ENCODE measurements at places on chromosomes 5 and 9.

DNA sequence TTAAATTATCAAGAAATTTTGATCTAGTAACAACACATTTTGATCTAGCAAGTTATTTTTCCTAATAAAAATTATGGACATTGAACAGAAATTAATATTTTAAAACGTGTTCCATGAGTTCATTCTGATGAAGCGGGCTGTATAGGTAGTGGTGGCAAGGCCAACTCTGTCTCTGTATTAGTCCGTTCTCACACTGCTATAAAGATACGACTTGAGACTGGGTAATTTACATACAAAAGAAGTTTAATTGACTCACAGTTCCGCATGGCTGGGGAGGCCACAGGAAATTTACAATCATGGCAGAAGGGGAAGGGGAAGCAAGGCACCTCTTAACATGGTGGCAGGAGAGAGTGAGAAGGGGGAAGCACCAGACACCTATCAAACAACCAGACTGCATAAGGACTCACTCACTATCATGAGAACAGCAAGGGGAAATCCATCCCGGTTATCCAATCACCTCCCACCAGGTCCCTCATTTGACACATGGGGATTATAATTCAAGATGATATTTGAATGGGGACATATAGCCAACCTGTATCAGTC is 61.2 kb downstream of the TMEM232 start:
- DNase-seq, result no peak

DNA sequence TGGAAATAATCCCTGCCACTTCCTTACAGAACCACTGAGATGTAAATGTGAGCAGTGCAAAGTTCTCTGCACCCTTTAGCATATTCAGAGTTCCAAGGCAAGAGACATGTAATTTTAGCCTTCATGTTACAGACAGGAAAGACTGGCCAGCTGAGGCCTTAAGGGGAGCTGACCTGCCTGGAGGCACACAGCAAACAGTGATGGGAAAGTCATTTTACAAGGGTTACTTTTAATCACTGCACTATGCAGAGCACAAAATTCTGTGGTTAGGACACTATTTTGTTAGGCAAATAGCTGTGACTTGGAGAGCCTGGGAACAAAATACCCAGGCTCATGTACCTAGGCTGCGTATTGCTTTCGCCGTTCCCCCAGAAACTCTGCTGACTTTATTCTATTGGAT is 30.2 kb upstream of the TNIP1 start:
- DNase-seq, result no peak

DNA sequence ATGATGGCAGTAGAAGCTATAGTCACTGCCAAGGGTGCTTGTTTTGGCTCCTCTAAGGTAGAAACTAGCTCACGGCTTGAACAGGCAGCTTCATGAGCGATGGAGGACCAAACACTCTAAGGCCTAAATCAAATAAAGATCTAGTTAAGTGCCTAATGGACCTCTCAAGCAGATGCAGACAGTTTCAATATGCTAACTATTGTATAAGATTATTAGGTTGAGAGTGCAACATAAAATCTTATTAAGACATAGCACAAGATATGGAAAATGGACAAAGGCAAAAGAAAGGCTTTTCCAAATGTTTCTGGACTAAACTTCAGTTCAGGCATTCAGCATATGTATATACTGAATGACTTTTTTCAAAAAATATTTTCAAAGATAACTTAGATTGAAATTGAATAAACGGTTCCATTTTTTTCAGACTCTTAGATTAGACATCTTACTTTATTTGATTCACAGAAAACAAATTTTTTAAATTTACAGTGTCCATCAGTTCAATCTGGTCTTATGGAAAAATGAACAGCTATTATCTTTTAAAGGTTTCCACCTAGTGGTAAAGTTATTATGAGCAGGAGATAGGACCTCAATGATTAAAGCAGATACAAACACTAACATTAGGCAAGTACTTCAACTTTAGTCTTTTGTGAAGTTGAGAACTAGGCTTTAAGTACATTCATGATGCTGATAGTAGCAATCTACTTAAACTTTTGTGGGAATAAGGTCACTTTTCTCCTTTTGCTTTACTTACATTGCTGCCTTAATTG is 1167.7 kb downstream of the MAT2B start:
- DNase-seq, result no peak

DNA sequence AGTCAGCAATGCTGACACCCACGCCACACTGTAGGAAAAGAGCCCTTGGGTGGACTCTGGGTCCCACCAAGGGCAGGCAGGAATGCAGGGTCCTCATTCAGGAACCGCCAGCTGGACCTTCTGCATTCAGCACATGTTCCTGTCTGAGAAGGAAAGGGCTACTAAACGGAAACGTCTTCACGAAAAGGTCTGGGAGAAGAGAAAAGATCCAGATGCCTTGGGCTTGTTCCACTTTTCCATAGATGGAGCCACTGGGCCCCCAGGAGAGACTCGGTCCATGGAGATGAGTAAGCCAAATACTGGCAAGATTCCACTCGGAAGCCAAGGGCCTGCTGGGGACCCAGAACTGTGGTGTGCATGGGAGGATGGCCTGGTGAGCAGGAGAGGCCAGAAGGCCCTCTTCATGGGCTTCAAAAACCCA is 38.4 kb downstream of the LHFPL2 start:
- DNase-seq, result peak; percentile 60

DNA sequence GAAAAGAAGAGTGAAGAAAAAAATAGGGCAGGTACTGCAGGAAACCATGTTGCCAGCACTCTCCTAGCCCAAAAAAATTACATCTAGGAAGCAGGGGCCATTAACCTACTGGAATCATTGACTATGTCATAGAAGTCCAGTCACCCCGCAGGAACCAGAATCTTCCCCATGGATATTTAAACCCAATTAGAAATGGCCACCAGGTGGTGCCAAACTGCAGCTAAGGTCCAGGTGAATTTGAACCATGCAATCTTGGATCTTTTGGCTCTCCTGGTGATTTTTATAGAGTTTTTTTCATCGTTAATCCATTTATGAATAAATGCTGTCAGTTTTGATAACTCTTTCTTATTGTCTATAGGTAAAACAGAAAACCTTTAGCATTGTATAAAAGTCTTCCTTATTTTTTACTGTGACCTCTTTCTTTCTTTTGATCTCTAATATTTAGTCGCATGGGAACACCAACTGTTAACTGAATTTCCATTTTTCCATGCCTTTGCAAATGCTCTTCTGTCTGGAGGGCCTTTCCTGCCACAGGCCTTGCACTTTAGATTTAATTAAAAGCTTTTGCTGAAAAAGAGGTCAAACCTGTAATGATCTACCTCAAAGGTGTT is 147.5 kb upstream of the FGF10 start:
- DNase-seq, result no peak

DNA sequence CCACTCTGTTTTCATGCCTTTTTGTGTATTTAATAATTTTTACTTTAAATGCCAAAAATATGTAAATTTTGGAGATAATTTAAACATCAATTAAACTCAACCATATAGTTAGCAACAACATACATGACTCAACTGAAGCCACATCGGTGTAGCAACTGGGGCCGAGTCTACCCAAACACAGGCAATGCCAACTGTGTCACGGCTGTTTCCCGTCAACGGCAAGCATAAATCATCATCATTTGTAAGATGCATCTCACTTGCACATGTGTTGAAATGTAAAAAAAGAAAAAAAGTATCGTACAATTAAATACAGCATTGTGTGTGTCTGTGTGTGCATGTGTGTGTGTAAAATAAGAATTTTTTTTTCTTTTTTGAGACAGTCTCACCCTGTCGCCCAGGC is 160.1 kb upstream of the TAS2R1 start:
- no peak for DNase-seq

DNA sequence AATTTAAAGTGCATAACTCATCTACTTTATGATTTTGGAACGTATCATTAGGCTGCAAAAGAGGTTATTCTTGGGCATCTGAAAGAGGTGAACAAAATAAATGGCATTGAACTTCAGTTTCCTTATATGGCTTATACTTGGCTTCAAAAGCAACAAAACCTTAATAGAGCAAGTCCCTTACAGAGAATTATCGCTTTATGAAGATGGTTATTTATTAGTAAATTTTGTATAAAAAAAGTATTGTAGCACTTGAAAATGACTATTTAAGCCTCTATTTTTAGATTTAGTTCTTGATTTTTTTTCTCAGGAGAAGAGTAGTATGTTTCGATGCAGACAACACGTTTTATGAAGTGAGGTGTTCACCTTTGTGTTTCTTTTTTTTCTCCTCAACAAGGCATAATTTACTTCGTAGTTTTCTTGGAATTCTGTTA is 2.0 kb downstream of the ERBIN start:
- no peak for DNase-seq

DNA sequence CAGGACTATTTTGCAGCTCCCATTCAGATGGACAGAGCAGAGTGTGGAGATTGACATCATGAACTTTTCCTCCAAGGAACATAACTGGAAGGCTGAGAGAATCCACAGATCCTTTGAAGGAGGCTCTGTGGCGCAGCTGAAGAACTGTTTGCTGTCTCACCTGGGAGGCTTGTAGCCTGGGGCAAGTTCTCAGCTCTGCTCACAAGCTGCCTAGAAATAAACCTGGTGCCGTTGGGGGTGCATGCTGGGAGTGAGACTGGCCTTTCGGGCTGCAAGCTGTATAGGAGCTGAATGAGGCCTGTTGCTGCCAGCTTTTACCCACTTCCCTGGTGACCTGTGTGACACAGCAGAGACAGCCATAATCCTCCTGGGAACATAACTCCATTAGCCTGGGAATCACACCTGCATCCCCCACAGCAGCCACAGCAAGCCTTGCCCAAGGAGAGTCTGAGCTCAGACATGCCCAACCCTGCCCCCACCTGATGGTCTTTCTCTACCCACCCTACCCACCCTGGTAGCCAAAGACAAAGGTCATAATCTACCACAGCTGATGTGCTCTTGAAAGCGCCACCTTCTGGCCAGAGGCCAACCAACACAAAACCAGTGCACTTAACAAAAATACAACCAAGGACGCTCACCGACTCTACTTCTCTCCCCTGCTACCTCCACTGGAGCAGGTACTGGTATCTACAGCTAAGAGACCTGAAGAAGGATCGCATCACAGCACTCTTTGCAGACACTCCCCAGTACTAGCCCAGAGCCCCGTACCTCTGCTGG is 205.1 kb upstream of the MRPS30 start:
- no peak for DNase-seq

DNA sequence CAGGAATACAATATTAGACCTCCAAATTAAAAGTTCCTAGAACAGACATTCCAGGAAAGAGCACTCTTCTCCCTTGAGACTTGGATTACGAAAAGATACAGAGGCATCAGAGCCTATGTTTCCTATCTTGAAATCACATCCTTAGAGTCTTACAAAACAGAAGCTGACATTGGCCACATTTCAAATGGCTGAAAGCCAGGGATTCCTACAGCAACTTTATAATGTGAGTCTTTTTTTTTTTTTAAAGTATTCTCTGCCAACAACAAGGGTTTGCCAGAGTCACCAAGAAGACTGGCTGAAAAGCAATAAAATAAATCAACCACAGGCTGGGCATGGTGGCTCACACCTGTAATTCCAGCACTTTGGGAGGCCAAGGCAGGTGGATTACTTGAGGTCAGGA is 63.1 kb downstream of the TRPM6 start:
- no peak for DNase-seq

GRCh38 chr5:88142636-88142885 is 126.1 kb downstream of the TMEM161B start:
- DNase-seq, result no peak

DNA sequence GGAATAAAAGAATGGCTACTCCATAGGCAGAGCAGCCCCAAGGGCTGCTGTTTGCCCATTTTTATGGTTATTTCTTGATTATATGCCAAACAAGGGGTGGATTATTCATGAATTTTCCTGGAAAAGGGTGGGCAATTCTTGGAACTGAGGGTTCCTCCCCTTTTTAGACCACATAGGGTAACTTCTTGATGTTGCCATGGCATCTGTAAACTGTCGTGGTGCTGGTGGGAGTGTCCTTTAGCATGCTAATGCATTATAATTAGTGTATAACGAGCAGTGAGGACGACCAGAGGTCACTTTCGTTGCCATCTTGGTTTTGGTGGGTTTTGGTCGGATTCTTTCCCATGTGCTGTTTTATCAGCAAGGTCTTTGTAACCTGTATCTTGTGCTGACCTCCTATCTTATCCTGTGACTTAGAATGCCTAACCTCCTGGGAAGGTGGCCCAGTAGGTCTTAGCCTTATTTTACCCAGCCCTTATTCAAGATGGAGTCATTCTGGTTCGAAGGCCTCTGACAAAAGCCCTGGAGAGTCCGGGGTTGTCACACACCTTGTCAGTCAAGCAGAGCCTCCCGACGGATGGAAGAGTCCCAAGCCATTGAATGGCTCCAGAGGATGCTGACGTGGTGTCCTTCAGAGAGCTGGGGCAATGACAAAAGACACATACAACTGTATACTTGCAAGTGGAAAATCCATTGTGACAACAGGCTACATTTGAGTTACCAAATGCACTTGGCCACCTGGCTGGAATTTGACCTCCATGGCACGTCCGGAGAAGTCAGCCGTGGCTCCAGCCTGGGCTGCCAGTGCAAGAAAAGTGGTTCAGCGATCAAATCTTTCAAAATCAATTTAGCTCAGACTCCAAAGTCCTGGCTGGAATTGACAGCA is 67.1 kb upstream of the CLINT1 start:
- no peak for DNase-seq

GRCh38 chr5:14068136-14068535 is 75.0 kb upstream of the TRIO start:
- DNase-seq, result no peak

DNA sequence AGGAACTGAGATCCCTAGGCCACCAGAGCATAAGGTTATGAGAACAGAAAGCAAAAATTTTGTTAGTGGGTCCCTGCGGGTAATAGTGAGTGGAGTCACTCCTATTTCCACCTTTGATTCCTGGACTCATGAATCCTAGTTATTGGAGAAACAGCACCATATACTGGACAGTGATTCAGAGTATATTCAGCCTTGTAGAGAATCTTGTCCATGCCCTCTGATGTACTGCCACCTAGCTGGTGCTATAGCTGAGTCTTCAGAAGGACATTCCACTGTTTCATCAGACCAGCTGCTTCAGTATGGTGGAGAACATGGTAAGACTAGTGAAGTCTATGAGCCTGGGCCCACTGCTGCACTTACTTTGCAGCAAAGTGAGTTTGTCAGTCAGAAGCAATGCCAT is 25.0 kb upstream of the ITGA2 start:
- no peak for DNase-seq

- DNase-seq, result peak; percentile 88
Measured at GRCh38 chr5:156474251-156474650, 147.3 kb downstream of the SGCD start.

- no peak for DNase-seq
Measured at GRCh38 chr9:73872701-73873100, 624.4 kb upstream of the RORB start.

- DNase-seq, result peak; percentile 82
Measured at GRCh38 chr5:174910245-174910737, 185.9 kb downstream of the MSX2 start.

- no peak for DNase-seq
Measured at GRCh38 chr5:157857816-157858526, 974 bp downstream of the CLINT1 start.

GRCh38 chr5:111447822-111448221 is 64.5 kb downstream of the STARD4 start:
- no peak for DNase-seq

- DNase-seq, result peak; percentile 53
Measured at GRCh38 chr9:131997779-131998178, 81.9 kb downstream of the MED27 start.

- DNase-seq, result no peak
Measured at GRCh38 chr5:97554977-97555643, 372.1 kb upstream of the RIOK2 start.

All from right cardiac atrium (tissue), 5 donors.